Right renal pelvis (tissue), 4 donors: ENCODE measurements at places on chromosomes 4 and X.
A peak's percentile ranks its signal among the peaks of the same experiment; 100 is the strongest.

GRCh38 chrX:153576961-153577360 lies 22.0 kb downstream of the CCNQ start:
- DNase-seq: no peak

DNA sequence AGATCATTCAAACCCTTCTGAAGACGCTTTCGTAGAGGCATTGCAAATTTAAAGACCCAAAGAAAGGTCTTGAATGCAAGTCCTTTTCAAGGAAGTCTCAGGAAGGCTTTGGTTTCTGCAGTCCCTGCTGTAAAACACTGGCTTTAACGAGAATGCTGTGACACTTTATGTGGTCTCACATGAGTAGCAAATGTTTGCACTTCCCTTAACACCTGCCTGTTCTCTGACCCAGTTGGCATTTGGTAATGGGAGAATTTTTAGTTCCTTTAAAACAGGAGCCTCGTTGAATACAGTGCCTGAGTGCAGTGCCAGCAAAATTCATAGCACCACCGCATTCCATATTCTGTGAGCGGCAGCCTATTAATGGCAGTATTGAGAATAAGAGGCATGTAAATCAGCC lies 330.5 kb upstream of the PRKX start:
- no peak for DNase-seq

GRCh38 chrX:99353412-99353811 lies 1056.7 kb downstream of the PCDH19 start:
- DNase-seq: no peak

DNA sequence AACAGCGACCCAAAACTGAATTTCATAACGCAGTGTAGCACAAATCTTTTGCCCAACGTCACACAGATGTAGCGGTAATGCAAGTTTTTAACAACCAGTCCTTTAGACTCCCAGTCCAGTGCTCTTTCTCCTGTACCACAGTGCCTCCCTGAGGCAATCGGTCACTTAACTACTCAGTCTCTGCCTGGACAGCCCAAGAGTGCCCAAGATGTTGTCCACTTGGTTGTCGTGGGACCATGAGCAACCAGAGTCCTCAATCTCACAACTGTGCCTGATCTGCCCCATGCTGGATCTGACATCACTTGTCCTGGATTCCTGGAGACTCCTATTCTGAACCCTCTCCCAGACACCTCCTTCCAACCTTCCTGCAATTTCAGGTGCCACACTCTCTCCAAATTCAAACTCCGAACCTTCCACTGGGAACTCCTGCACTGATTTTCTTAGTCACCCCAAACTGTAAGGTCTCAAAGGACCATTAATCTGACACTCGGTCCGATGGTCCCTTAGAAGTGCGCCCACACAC lies 702 bp downstream of the MMGT1 start:
- DNase-seq: no peak

DNA sequence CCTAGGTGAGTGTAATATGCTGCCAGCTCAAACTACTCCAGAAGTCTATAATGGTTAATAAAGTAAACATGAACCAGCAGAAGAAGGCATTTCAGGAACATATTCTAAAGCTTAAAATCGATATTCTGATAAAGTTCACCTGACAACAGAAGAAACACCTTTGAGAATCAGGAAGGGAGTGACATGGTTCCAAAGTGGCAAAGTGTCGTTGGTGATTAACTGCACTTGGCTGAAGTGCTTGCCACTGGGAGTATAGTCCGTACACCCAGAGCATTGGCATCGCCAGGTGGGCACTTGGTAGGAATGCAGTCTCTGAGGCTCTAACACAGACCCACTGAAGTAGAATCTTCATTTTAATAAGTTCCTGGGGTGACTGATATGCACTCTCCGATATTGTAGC lies 76.0 kb upstream of the H2AZ1 start:
- DNase-seq: no peak

DNA sequence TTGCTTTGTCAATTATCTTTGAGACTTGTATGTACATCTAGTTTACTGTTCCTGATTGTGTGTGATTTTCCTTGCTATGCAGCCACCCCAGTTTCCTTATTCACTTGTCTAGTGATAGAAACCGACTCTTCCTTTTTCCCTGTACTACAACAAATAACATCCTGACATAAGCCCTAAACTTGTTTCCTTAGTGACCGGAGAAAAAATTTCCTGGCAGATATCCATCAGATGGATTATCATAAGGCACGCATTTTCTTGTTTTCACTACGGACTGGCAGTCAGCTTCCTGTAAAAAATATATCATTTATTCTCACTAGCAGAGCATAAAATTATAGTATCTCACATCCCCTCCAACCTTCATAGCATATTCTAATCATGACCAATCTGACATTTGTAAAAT lies 410.7 kb downstream of the CENPC start:
- DNase-seq: no peak

DNA sequence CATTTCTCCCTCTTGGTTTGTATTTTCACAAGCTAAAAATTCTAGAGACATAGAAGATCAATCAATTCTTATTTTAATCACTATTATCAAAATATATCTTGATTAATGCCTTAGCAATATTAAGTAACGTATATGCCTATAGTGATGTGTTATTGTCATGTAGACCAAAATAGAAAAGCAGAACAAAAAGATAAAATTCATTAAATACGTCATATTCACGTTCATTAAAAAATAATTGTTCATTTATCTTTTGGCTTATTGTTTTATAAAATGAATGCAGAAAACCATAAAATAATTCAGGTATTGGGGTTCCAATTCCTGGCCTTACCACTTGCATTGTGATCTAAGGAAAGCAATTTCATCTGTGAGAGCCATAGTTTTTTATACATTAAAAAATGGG lies 72.2 kb downstream of the AMELX start:
- no peak for DNase-seq

GRCh38 chr4:145099653-145100052 lies 1.5 kb downstream of the ABCE1 start:
- no peak for DNase-seq

DNA sequence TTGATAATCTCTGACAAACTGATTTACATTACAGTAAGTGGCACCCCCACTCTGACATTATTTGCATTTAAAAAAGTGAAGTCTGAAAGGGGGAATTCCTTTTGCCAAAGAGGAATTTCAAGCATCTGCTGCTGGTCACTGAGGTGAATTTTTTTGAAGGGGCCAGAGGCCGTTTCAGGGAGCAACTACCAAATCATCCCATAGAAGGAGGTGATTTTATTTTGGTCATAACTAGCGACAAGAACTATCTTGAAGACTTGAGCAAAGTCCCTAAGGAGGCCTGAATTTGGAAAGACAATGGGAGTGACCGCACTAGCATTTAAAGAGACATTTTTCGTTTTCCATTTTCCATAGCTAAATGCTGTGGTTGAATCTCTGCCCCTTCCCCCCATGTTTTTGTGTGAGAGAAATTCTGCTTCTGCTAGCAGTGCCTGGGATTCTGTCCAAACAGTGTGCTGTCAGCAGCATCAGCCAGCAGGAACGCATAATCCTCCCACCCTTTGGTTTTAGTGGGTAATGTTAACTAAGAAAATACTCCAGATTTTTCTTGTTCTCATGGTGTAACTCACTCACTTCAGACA lies 110.1 kb upstream of the MED14 start:
- DNase-seq: peak; percentile 42

DNA sequence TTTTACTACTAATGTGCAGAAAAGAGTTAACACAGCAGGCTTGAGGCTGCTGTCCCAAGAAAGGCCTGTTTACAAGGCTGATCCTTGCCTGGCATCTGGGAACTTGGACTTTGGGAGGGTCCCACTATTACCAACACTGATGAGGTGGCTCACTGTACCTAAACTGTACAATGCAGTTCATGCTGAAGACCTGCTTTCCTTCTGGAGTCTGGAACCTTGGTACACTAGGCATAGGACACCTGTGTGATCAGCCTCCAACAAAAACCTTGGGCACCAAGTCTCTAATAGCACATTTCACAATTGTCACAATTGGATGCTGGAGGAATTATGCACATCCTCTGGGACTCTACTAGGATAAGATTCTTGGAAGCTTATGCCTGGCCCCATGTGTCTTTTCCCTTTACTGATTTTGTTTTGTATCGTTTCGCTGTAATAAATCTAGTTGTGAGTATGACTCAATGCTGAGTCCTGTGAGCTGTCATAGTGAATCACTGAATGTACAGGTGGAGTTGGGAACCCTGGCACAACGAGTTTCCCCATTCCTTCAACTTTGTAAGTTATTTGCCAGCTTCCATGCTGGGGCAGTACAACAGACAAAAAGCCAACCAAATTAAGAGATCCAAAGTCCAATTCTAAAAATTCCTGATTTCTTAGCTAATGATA lies 45.9 kb downstream of the TEC start:
- no peak for DNase-seq

DNA sequence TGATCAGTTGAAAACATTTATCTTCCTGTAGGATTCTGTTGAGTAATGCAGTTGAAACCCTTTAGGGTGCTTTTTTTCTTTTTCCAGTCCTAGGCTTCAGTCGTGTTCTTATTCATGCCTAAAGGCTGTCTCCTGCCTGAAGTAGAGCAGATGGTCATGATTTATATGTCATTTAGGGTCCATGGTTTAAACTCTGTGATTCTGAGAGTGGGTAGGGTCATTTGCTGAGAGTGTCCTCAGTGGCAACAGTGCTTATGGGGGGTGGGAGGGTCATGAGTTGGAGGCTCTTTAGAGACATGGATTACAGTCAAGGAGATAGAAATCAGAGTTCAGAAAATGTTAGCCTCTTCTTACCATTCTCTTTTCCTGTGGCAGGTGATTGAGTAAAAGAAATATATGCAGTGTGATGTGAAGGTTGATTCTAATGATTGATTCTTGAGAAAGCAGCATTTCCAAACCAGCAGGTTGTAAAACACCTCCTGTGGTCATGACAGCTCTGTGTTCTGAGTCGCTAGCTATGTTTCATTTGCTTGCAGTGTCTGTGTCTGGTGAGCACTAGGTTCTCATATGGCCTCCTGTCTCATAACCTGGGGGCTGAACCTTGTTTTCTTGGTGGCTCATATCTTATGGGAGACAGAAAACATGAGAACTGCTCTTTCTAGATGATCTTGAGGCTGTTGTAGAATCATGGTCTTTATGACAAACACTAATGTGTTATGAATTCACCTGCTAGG lies 60.4 kb downstream of the JADE1 start:
- no peak for DNase-seq

DNA sequence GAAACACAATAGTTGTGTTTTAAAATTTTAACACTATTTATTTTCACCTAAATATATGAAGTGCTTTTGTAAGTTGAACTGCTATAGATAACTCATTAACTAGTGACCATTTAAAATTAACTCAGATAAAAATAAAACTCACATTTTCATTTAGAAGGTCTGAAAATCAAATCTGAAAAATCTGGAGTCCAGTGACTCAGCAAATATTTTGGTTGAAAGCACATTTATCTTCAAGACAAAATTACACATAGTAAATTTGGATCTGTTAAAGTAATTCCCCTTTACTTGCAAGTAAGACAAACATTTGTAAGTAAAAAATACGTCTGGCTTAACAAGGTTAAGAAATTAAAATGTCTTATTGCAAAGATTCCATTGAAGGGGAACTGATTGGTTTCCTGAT lies 589.1 kb downstream of the TRIML1 start:
- no peak for DNase-seq

GRCh38 chr4:37765741-37766140 lies 60.7 kb upstream of the PGM2 start:
- no peak for DNase-seq

DNA sequence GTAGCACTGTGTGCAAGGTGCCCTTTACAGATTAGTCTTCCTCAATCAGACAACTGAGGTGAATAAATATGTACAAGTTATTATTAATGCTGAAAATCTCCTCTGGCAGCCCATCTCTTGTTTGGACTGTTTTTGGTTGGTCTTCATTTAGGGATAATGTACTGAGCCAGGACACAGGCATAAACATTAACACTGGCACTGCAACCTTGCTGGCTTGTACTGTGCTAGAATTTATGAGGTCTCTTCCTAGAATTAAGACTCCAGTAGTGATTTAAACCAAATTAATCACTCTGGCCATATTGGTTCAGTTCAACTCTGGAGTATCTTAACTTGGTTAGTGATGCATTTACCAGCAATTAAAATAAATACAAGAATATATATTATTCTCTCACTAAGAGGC lies 244.7 kb upstream of the GK2 start:
- DNase-seq: no peak

GRCh38 chrX:102154900-102155805 lies 624 bp downstream of the BEX5 start:
- DNase-seq: no peak

DNA sequence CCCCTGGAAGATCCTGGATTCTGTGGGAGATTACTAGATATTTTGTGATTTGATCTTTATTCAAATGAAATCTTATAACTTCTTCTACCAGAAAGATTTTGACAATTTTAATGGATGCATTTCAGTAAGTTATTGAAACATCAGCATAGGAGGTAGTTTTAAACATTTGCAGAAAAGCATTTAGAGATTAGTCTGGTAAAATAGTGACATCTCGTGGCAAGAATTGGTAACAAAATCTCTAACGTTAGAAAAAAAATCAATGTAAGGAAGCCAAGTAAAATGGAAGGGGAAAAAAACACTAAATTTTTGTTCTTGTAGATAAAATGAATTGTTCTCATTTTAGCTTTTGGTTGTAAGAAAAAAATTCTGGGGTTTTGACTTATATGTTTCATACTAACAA lies 73.3 kb downstream of the TASL start:
- DNase-seq: no peak

DNA sequence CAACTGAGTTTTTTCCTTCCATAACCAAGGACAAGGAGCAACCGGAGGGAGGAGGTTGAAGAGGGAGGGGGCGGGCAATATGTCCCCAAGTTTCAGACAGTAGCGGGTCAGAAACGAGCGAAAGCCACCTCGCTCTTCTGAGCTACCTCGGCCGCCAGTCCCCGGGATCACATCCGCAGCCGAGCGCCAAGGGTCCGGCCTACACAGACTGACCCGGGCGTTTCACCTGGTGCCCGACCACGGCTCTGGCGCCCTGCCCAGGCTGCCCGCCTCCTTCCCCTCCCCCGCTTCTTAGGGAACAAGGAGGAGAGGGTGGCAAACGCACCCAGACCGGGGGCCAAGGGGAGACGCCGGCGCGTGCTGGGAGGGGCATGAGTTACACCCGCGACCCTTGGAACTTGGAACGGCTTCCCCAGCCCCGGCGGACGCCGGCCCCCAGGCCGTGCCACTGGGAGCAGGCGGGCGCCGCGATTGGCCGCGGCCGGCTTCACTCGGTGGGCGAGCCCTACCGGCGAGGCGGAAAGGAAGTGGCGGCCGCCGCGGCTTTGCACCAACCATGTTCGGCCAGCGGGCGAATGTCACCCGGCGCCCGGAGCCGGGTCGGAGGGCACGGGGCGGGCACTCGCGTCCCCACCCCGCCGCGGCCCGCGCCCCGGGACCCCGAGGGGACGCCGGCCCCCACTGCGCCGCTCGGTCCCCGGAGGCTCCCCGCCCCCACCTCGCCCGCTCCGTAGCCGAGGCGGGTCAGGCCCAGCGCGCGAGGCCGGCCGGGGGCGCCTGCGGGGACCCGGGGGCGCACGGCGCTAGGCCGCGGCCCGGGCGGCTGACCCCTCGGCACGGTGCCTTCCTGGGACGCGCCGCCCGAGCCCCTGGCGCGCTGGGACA lies 1.5 kb downstream of the IRF2 start:
- DNase-seq: peak; percentile 66

GRCh38 chrX:72028701-72029470 lies 102.8 kb downstream of the RTL5 start:
- no peak for DNase-seq
